ENCODE measurements at places on chromosomes 1 and 21.

- DNase-seq = no peak
Observed at GRCh38 chr1:43549921-43550597, 19.4 kb downstream of the PTPRF start.

- no peak for DNase-seq
Observed at GRCh38 chr21:34827445-34828235, 158.8 kb downstream of the CLIC6 start.

DNA sequence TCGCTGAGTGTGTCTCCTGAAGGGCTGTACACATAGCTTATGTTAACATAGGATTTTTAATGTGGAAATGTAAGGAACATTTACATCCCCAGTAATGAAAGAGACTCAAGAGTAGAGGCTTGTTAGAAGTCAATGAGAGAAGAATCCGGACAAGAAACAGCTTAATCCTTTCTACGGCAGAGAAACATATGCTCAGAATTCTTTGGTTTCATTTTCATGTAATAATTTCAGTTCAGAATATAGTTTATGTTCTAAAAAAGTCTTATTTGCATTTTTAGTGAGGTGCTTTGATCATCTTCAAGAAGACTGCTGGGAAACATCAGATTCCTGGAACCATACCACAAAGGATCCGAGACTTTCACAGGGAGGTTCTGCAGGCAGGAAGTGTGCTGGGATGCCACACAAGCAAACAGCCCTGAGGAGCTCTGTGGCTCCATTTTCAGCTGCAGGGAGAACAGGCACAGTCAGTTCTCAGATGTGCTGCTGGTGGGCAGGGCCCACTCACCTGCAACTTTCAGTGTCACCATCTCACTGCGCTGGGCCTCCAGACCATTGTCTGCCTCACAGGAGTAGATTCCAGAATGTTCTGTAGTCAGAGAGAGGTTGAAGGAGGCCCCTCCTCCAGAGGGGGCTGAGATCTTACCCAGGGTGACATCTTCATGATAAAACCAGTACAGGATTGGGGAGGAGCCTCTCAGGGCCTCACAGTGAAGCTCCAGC, 28.4 kb downstream of the FCRL5 start:
- no peak for DNase-seq

DNA sequence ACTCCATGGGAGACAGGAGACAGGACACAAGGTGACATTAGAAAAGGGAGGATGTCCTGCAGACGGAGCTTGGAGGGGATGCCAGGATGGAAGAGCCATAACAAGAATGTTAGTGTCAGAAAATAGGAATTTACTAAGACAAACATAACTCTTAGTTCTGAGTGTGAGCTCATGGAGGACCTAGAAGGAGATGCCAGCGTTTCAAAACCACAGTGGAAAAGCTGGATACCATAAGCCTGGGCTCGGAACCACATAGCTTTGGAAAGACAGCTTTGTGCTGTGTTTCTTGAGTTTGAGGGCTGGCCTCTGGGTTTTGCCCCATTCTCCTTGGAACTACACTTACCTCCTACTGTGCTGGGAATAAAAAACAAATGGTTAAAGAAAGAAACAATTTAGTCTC, 128.4 kb downstream of the S1PR1 start:
- no peak for DNase-seq

GRCh38 chr21:33495743-33496142, 4.2 kb upstream of the DNAJC28 start:
- DNase-seq = no peak

- no peak for DNase-seq
Observed at GRCh38 chr1:18572022-18572880, 58.4 kb upstream of the PAX7 start.

DNA sequence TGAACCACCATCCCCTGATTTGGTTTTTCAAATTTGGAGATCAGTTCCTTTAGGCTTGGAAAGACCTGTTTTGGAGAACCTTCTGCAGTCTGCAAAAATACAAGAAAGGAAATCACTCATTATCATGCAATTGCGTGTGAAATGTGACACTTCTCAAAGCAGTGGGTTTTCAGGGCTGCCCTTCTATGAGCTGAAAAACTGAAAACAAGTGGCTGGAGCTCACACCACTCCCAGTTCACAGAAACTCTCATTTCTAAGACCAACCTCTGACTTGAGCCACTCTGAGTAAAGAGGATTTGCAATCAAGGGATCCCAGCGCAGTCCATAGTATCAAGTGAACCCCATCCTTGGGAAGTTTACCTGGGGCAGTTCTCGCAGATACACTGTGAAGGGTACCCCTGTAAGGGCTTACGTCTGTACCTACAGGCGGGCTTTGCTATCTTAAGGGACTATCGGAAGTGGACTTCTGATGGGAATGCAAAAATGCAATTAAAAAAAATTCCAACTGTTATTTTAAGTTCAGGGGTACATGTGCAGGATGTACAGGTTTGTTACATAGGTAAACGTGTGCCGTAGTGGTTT, 12.8 kb downstream of the SH2D1B start:
- no peak for DNase-seq

Data from NCI-H2171 (cell line).